ENCODE measurements at places on chromosomes 7 and 10.

- no peak for DNase-seq
Measured at GRCh38 chr7:25854059-25854458, 297.9 kb upstream of the NFE2L3 start.

DNA sequence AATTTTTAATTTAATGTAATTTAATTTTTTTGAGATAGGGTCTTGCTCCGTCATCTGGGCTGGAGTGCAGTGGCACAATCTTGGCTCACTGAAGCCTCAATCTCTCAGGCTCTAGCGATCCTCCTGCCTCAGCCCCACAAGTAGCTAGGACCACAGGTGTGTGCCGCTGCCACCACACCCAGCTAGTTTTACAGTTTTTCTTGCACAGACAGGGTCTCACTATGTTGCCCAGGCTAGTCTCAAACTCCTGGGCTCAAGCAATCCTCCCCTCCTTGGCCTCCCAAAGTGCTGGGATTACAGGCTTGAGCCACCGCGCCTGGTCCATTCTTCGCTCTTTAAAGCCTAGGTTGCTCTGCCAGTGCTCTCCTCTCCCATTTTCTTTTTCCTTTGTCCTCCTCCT, 12.9 kb downstream of the CALML3 start:
- DNase-seq, result no peak

DNA sequence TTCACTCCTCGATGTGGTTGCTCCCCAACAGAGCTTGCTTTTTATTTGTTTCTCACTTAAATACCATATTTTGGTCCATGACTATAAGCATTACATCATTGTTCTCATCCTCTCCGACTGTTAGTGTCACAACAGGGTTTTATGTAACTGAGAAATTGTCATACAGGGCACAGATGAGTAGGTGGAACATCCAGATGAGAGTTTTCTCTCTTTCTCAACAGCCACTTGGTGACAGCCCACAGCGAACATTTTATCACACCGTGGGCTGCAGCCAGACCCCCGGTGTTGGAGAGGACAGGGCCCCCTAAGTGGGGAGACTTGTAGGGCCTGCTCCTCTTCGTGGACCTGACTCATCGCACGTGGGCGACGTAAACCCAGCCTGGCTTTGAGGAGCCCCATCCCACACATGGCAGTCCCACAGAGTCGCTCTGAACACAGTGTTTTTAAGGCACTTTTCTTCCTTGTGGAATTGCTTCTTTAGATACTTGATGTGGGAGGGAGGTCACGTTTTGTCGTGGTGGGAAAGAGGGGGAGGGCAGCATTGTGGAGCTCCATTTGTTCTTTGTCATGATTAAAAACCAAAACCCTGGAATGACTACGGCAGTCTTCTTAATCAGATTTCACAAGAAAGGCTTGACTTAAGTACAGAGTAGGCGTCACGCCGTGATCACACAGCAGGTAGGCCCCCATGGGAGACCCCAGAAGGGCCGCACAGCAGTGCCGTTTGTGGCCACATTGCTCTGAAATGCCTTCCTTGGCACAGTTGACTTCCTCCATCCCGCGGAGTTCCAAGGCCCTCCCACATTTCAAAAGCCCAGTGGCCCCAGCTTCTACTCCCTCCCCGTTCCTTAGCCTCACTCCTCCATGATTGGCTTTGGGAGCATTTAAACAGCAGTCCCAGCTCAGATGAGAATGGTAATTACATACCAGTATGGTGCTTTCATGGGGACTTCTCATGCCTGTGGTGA, 220.6 kb downstream of the CCDC3 start:
- DNase-seq, result no peak

- DNase-seq, result no peak
Measured at GRCh38 chr7:115476671-115477181, 553.8 kb downstream of the TFEC start.

GRCh38 chr7:12297283-12298108, 86.4 kb downstream of the TMEM106B start:
- no peak for DNase-seq

- no peak for DNase-seq
Measured at GRCh38 chr10:77867124-77867719, 59.3 kb downstream of the DLG5 start.

DNA sequence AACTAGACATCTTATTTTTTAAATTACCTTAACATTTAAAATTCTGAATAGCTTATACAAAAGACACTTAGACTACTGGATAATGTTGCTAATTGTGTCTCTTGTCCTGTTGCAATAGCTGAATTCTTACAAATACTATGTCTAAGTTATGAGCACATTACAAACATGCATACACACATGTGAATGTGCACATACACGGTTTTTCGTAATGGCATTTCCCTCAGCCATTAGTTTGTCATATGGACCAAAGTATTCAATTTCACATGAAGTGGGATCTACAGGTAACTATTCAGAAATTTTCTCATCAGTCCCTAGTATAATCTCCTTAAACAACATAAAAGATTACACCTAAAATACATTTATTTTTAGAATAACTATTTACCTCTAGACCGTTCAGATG, 178.6 kb upstream of the BET1 start:
- no peak for DNase-seq

GRCh38 chr10:110008518-110009339, 945 bp downstream of the ADD3 start:
- DNase-seq, result peak; percentile 47

DNA sequence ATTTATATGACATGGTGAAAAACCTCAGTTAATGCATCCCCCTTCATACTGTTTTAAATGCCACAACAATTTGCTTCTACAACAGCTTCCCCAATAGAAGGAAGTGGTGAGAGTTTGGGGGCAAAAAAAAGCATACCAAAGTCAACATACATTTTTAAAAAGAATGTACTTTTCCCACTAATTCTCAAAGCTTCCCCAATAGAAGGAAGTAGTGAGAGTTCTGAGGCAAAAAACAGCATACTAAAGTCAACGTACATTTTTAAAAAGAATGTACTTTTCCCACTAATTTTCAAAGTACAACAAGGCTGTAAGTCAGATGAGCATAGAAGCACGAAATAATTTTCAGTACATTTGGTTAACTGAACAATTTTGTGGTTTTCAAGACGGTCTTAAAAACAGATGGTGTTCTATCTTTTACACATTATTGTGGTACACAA, 24.0 kb downstream of the WASL start:
- no peak for DNase-seq

DNA sequence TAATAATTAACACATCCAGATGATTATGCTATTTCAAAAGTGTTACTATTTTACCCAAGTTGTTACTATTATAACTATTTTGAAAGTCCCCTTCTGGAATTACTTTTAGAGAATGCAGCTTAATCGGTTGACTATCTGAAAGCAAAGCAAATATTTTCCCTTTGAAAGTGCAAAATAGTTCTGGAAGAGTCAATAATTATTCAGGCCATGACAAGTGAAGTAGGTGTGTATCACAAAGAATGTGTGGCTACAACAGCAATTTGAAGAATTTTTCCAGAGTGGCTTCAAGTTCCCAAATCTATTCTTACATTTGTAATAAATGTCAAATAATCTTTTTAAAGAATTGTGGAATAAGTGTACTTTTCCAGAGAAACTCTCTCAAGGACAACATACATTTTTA, 42.8 kb downstream of the RNLS start:
- DNase-seq, result no peak

- DNase-seq, result no peak
Measured at GRCh38 chr7:132557489-132558044, 18.7 kb downstream of the PLXNA4 start.

- DNase-seq, result no peak
Measured at GRCh38 chr10:122348935-122349361, 25.6 kb upstream of the PLEKHA1 start.

GRCh38 chr10:128943111-128943510, 523.9 kb upstream of the MGMT start:
- no peak for DNase-seq

DNA sequence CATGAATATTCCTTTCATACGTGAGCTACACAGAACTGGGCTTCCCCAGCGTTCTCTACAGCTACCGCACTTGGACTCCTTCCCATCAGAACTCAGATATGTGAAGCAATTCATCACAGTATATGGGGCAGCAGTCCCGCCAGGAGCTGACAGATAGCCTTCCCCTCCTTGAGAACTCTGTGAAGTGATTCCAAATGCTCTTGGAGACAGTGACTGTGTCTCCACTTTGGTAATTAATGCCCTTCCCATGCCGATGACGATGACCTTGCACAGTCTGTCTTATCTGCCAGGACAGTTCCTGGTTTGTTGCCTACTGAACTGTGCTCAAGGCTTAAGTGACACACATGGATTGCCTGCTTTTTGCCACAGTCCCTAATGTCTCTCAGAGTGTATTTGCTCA, 75.0 kb upstream of the AFAP1L2 start:
- DNase-seq, result no peak

- no peak for DNase-seq
Measured at GRCh38 chr7:123324283-123324682, 124.5 kb upstream of the SLC13A1 start.

DNA sequence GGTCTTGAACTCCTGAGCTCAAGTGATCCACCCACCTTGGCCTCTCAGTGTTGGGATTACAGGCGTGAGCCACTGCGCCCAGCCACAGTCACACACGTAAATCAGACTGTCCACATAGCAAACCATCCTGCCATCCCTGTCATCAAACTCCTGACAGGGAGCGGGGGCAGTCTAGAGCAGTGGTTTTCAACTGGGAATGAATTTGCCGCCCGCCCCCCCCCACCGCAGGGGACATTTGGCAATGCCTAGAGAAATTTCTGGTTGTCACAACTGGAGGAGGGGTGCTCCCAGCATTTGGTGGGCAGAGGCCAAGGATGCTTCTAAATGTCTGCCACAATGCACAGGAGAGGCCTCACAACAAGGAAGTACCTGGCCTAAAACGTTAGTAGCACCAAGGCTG, 24.1 kb downstream of the CAMK2G start:
- no peak for DNase-seq

All from T-helper 2 cell (primary cell).